CD4-positive, alpha-beta T cell (primary cell): ENCODE measurements at places on chromosomes 16 and 17. TPM values are rescaled to one million over a fixed set of nuclear protein-coding genes. Genes with fewer than 3 reads are reported as not detected.

The CCL7 gene
- total RNA-seq = not detected

The NOMO2 gene
- total RNA-seq = 46.1 TPM

The SAMD14 gene
- 0.33 TPM for total RNA-seq

The UNC13D gene
- 112 TPM for total RNA-seq

The XPO6 gene
- 378 TPM for total RNA-seq

The GRAPL gene
- 23.7 TPM for total RNA-seq
